ENCODE measurements at places on chromosomes 2 and 18.

DNA sequence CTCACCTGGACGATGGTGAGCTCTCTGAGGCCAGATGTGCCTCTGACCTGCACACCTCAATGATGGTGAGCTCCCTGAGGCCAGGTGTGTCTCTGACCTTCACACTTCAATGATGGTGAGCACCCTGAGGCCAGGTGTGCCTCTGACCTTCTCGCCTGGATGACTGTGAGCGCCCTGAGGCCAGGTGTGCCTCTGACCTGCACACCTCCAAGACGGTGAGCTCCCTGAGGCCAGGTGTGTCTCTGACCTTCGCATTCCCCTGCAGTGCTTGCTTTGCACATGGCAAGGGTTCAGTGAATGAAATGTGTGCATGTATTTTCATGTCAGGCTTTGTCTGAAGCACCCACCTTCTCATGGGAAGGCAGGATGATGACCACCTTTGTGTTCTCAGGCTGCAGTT lies 95.5 kb downstream of the PTGR3 start:
- no peak for DNase-seq

DNA sequence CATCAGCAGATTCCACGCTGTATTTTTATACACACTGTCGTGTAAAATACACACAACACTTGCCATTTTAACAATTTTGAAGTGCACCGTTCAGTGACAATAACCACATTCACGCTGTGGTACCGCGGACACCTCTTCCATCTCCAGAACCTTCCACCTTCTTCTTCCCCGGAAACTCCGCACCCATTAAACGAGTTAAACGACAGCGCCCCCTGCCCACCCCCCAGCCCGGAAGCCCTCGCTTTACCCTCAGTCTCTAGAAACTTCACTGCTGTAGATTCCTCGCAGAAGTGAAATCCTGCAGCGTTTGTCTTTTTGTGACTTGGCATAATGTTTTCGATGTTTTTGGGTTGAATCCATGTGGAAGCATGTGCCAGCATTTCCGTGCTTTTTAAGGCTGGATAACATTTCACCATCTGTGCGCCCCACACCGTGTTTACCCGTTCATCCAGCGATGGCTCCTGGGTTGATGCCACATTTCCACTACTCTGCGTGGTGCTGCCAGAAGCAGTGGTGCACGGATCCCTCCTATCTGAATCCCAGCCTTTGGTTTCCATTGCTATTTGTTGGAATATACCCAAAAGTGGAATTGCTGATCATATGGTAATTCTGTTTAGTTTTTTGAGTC lies 32.0 kb upstream of the TMEM18 start:
- DNase-seq = no peak

- no peak for DNase-seq
These were observed 137.5 kb upstream of the BARD1 start for GRCh38 chr2:214946949-214947348.

GRCh38 chr2:124540805-124541204 lies 515.7 kb downstream of the CNTNAP5 start:
- no peak for DNase-seq

DNA sequence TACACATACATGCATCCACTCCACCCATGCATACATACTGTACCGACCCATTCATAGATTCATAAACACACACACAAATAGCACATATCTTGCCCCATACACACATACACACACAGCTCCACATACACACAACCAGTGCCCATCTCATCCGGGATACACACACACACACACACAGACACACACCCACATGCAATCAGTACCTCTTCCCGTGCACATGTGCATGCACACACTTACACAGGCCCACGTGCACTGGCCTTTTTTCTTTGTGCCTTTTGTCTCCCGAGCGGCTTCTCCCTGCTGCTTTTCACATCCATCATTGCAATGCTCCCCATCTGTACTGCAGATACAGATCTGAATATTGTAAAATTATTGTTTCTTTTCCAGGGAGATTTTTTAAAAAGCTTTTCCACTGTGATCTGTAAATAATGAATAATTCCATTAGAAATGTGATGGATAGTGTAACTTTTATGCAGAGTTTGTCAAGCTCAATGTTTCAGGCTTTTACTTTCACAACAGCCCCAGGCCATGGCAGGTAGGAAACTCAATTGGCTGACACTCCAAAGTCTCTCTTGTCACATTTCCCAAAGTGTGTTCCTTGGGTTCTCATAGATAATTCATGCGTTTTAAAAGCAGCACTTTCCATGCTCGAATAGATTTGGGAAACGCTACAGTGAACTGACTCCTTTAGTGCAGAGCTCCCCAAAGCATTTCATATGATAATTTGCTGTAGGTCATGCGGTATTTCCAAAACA lies 393.5 kb downstream of the CTNNA2 start:
- no peak for DNase-seq

DNA sequence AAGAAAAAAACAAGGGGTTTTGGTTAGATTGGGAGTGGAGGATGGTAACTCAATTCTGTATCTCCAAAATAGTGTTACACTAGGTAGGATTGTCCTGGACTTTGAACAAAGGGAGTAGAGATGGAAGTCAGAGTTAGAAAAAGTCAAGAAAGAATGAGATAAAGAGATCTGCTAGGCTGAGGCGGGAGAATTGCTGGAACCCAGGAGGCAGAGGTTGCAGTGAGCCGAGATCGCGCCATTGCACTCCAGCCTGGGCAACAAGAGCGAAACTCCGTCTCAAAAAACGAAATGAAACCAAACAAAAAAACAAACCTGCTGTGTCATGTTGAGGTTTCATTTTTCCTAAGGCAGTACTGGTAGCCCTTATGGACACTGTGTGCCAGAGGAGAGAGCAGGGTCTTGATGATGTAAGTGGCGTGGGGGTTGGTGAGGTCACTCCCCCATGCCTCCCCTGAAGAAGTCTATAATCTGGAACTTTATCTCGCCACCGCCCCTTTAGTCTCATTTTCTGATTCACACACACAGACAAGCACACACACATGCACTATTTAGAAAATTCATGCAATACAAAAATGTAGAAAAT lies 10.5 kb downstream of the DRC1 start:
- DNase-seq = peak; percentile 90

DNA sequence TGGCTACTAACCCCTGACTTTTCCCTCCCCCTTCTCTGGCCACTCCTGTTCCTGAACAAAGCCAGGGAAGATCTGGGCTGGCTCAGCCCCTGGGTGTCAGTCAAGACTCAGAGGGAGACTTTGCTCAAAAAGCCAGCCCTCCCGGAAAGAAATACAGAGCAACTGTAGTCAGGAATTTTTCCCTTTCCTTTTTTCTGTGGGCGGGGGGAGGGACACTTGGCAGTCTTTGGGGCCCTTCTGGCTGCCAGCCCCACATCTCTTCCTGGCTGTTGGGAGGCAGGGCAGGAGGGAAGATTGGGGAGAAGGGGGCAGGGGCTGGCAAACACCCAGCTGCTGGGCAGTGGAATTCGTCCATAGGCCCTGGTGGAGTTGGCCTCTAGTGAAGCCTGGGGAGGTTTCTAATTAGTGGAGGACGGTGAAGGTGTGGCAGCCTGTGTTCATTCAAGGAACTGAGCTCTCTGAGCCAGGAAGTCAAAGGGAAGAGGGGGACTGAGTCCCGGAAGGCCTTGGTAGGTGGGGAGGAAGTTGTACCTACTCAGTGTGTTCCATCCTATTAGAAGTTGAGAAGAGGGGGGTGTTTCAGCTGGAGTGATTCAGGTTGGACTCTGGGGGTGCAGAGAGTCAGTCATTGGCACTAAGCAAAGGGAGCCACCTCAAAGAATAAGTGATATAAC lies 10.9 kb downstream of the IGFBP2 start:
- no peak for DNase-seq

- no peak for DNase-seq
These were observed 38.4 kb downstream of the CD302 start for GRCh38 chr2:159759577-159759976.

DNA sequence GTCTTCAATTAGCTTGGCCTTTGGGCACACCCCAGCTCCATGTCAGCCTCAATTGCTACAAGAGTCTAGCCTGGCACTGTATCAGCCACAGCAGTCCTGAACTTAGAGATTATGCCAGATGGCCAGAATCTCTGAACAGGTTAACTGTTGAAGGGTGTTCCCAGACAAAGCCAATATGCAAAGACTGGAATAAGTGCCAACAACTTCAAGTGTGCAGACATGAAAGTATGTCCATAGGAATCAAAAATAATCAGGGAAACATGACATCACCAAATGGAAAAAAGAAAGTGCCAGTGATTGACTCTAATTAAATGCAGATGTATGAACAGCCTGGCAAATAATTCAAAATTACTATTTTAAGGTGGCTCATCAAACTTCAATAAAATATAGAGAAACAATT lies 98.5 kb upstream of the DOCK10 start:
- no peak for DNase-seq

GRCh38 chr2:3066831-3067230 lies 310.8 kb downstream of the EIPR1 start:
- no peak for DNase-seq

DNA sequence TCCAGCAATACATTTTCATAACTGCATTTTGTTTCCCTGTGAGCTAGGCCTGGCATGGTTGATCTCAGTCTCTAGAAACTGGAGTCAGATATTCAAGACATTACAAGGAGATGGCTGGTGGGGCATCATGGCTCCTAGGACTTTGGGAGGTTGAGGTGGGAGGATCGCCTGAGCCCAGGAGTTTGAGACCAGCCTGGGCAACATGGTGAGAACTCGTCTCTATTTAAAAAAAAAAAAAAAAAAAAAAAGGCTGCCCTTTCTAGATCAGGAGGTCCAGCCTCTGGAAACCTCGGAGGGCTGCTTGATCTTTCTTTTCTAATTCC lies 362 bp upstream of the VAMP8 start:
- no peak for DNase-seq

GRCh38 chr2:63862806-63863205 lies 21.1 kb downstream of the UGP2 start:
- DNase-seq = no peak

DNA sequence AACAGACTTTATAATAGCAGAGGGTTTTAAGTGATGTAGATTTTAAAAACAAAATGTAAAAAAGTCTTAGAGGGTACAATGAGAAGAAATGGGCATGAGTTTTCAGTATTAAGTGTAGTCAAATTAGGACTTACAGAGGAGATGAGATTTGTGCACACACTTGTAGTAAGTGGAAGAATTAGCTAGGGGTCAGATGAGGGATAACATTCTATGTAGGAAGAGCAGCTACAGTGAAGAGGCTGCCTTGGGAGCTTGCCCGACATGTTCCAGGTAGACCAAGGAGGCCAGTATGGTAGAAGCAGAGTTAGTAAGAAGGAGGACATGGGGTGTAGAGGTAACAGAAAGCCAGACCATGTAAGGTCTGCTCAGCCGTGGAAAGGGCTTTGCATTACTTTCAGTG lies 189.2 kb upstream of the DSEL start:
- DNase-seq = no peak
